LHCN-M2 (cell line): ENCODE measurements at places on chromosomes 1 and 21.

- DNase-seq, result peak; percentile 51
These were observed 12.0 kb downstream of the VAV3 start for GRCh38 chr1:107952989-107953388.

- DNase-seq, result no peak
These were observed at the start of gene PTPRC for GRCh38 chr1:198638894-198639635. Gene PTPRC (plus strand): TSS chr1:198639040. CDS start chr1:198639269, 229 bp downstream.

DNA sequence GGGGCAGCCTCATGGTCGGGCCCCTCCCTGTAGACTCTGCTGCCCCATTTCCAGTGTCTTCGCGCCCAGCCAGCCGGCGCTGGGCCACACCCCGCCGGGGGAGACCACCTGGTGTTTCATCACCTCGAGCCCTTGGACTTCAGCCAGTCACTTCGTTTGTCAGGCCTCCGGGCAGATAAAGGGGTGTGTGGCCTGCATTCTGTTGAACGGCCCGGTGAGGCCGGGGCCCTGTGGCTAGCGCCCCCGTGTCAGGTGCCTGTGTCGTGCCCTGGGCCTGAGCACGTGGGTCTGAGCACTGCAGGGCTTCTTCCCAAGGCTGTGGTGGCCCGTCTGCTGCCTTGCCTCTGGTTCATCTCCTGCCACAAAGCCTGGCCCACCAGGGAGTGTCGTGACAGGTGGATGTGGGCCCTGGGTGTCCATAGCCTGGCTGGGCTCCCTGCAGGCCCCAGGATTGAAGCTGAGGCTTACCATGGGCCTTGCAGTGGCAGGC, 65.2 kb upstream of the DIP2A start:
- no peak for DNase-seq

GRCh38 chr21:20811702-20812101, 186.5 kb upstream of the NCAM2 start:
- no peak for DNase-seq

- no peak for DNase-seq
These were observed 241.0 kb downstream of the RHOU start for GRCh38 chr1:228976316-228976715.

GRCh38 chr1:161304927-161305866, 4.6 kb downstream of the MPZ start:
- DNase-seq, result no peak

DNA sequence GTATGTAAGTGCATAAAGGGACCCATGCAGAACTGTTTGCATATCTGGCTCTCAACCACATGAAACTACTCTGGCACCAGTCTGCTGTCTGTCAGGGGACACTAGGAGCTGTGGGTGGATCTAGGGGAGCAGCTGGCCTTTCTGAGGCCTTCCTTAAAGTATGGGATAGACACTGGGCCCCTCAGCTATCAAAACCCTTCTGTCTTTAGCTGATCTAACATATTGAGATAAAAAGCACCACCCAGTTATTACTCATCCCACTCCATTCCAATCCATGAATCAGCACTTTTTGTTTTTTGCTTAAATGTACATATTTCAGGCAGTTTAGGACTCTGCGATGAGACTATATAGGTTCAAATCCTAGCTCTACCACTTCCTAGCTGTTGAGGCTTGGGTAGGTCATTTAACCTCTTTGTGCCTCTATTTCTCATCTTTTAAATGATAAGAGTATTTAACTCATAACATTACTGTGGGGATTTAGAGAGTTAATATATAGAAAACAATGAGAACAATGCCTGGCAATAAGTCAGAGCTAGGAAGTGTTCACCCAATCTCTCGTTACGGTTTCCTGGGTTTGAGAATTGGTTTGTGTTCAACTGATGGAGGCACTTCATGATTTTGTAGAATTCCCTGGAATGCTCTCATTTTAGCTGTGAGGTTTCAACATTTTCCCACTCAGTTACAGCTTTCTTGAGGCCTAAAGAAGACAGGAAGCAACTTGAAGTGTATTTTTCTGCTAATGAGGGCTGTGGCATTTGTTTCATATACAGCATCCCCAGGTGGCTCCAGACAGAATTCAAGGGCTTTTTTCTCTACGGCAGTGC, 68.9 kb downstream of the LRIG2 start:
- DNase-seq, result peak; percentile 59
